ENCODE measurements at places on chromosomes 7 and 10. TPM values are rescaled to one million over a fixed set of nuclear protein-coding genes. Genes with fewer than 3 reads are reported as not detected.

DNA sequence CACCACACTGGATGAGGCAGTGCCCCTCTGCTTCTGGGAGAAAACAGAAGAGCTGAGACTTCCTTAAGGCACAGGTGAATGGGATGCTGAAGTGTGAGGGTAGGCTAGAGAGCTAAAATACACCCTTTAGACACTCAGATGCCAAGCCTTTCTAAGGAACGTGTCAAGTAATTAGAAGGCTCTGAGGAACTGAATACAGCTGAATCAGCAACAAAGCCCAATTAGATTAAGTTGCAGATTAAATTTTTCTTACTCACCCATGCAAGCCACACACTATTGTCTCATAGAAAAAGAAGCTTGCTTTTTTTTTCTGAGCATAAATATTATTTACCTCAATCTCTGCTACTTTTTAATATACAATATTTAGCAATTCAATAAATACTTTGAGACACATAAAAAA, 354.3 kb upstream of the NRG3 start:
- DNase-seq = no peak

Gene H2BK1
- total RNA-seq = not detected

DNA sequence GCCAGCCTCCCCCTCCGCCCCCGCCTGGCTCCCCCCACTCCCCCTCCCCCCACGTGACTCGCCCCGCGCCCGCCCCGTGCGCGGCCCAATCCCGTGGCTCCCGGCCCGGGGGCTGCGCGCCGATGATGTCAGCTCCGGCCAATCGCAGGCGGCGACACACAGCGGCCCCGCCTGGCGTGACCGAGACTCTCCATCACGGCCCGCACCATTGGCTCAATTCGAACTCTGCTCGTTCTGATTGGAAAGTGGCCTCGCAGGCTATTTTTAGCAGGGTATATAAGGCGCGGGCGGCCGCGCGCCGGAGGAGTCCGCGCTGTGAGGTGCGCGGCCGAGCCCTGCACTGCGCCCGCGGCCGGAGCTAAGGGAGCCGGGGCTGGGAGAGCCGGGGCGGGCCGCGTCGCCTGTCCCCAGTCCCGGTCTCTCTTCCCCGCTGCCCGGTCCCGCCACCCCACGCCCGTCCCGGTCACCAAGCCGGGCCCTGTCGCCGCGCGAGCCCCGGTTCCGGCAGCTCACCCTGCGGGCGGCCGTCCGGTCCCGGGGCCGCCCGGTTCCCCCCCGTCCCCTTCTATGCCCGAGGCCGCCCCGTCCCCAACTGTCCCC, 342 bp upstream of the KLF6 start:
- DNase-seq = peak; percentile 99

Gene CCL24
- not detected for total RNA-seq

- no peak for DNase-seq
These were observed 13.4 kb downstream of the LRRC18 start for GRCh38 chr10:48926255-48926654.

Measured in heart left ventricle (tissue), 16 donors.